ENCODE measurements at places on chromosomes 2 and 18.

- DNase-seq: no peak
These were observed 686.4 kb downstream of the PLCL1 start for GRCh38 chr2:198490748-198491147.

DNA sequence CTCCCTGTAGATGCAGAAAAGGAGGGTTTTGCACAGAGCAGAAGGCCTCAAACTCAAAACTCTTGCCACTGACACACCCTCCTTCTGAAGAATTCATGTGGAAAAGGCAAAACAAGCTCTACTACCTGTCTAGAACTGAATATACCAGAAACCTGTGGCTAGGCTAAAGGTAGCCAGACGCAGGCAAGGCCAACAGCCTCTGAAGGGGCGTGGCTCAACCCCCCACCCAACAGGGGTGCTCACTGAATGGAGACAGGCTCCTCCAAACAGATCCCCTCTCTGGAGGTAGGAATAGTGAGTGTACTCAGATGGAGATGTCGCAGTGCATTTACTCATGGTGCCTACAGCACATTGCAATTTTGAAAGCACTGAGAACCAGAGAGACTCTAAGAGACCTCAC, 3.0 kb upstream of the STK17B start:
- no peak for DNase-seq

- DNase-seq: no peak
These were observed 148.8 kb downstream of the HRH4 start for GRCh38 chr18:24609254-24609653.

DNA sequence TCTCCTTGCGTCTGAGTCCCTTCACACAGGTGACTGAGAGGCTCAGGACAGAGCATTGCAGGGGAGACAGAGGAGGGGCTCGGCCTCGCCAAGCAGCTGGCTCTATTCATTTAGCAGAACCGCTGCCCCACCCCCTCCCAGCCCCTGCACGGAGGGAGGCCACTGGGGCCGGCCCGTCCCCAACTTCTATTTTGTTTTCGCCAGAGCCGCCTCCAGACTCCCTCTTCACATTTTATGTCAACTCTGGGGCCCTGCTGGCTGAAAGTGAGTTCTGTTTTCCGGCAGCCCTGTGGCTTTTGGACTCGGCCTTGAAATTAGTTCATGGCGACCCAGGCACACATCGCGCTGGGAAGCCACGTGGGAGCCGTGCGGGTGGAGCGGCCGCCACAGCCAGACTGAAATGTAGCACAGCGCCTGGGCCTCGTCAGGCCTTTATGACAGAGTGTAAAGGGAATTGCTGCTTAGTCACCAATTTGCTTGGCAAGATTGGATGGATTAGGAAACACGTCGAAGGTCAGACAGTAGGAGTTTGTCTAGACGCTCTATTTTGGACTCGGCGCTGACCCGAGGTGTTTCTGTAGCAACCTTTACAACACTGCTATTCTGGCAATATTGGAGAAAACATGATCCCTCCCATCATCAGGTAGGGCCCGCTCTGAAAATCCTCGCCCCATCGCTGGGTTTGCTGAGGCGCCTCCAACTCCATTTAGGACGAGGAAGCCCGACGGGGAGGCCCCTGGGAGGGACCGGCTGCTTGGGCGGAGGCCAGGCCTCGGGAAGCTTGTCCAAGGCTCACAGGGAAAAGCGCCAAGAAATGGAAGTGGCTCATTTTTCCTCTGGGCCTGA, 90.7 kb upstream of the CTDP1 start:
- DNase-seq: no peak

DNA sequence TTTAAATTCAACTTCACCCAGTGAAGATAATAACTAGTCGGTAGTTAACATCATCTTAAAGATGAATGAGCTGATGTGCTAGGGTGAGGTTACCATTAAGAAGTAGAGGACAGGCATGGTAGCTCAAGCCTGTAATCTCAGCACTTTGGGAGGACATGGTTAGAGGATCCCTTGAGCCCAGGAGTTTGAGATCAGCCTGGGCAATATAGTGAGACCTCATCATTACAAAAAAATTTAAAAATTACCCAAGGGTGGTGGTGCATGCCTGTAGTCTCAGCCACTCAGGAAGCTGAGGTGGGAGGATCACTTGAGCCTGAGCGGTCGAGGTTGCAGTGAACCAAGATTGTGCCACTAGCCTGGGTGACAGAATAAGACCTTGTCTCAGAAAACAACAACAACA, 4.7 kb downstream of the GALNT5 start:
- DNase-seq: no peak

DNA sequence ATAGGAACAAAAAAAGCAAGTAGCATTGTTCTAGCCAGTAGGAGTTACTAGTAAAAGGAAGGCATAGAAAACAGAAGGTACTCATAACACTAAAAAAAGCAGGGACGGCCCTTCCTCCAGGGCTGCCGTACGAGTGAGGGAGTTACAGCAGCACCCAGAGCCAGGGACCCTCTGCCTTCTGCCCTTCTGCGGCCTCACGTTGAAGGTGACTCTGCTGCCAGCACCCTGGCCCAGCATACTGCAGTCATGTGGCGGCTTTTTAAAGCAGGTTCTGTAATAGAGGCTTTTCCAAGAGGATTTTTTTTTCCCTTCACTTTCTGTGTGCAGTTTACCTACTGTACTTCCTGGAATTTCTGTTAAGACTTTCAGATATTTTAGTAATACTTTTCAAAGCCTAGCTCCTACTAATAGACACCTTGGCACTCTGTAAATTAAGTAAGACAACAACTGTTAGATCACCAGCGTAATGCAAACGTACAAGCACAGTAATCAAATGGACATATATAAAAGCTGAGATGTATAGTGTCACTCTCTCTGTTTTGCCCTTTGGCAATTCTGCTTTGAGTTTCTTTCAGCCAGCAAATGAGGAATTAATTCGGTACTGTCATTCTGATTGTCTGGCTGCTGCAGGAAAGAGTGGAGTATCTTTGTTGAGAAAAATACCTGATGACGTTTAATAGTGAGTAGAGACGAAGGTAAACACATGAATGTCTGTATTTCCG, 161.5 kb downstream of the PTGR3 start:
- no peak for DNase-seq

GRCh38 chr18:61699397-61700110, 193.3 kb downstream of the RNF152 start:
- no peak for DNase-seq

DNA sequence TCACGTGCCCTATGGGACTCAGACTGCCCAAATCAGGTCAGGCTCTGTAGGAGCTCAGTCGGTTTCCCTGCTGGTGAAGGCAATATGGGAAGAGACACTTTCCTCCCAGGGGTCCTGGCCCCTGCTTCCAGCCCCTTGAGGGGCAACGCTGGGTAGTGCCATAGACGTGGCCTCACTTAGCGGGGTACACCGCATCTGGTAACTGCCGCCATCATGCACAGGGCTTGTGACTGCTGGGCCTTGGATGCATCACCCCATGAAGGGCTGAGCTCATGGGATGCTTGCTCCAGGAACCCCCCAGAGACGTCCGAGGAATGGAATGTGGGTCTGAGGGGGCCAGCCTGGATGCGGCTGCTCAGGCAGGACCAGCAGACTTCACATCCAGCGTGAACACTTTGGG, 127.3 kb upstream of the HDAC4 start:
- no peak for DNase-seq

GRCh38 chr2:8337321-8337720, 344.5 kb upstream of the ID2 start:
- DNase-seq: no peak

DNA sequence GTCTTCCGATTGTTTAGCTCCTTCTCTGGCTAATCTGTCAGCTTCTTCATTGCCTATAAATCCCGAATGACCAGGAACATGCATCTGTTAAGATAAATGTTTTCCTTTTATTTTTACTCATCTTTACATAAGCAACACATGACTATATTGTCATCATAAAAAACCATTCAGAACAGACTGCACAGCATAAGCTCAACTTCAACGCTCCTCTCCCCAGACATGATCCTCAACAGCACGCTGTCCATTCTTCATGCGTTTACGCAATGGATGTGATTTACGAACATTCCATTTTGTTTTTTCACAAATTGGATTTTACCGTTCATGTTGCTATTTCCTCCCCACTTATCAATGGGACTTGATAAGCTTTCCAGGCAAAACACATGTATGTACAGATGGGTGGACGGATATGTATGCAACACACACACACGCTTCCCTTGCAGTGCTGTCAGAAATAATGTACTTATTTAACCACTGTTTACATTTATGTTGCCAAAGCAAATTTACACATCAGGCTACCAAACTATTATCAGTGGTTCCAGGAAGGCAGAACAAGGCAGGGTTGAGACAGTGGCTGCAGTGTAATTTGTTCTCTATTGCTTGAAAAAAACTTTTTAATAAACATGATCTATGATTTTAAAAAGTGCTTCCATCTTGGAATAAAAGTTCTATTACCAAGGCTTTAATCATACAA, 12.2 kb downstream of the RNASEH1 start:
- no peak for DNase-seq

- DNase-seq: no peak
These were observed 6.0 kb downstream of the SPEG start for GRCh38 chr2:219440388-219441256.

GRCh38 chr2:239304533-239305221, 96.1 kb downstream of the HDAC4 start:
- DNase-seq: no peak

DNA sequence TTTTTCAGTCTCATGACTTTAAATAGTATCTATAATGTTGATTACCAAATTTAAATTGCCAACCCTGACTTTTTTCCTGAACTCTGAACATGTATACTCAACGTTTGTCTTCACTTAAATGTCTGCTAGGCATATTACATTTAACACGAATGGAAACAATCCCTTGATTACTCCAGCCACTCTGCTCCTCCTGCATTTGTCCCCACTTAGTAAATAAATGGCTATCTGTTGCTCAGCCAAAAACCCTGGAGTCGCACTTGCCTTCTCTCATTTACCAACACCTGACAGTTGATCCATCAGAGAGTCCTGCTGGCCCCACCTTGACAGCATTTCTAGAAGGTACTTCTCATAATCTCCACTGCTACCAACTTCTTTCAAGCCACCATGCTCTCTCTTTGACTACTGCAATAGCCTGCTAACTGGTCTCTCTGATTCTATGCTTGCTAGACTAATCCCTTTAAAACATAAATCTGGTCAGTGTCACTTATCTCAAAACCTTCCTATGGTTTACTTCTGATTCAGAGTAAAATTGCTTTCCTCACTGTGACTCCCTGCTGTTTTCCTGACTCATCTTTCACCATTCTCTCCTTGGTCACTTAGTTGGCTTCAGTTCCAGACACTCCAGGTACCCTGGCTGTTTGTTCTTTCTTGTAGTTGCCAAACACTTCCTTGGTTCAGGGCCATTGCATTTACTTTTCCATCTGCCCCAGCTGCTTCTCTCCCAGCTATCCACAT, 31.9 kb downstream of the SPAG16 start:
- DNase-seq: no peak

GRCh38 chr2:30446602-30447148, 371 bp upstream of the LCLAT1 start:
- DNase-seq: no peak

- no peak for DNase-seq
These were observed 21.7 kb downstream of the CD302 start for GRCh38 chr2:159776321-159776720.

DNA sequence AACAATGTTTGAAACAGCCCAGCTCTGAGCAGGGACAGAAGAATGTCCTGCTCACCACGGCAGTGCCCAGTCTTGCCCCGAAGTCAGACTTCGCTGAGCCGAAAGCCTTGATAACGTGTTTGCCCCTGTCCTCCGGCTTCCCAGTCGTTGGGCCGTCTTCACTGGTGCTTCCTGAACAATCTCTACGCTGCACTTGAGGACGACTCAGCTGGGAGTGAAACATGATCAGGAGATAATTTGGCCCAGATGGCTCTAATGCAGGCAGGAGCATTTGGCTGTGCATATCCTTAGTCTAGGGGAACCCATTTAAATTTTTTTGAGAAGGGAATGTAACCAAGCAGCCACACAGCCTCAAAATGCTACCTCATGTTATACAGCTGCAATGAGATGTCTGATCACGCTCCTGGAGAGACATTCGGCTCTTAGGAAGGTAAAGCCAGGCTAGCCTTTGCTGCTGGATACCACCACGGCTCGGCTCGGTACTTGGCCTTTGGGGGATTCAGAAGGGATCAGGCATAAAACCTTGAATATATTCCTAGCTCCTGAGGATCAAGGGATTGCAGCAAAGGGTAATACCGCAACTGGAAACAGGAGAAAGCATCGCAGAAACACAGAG, 43.6 kb downstream of the FECH start:
- DNase-seq: no peak

DNA sequence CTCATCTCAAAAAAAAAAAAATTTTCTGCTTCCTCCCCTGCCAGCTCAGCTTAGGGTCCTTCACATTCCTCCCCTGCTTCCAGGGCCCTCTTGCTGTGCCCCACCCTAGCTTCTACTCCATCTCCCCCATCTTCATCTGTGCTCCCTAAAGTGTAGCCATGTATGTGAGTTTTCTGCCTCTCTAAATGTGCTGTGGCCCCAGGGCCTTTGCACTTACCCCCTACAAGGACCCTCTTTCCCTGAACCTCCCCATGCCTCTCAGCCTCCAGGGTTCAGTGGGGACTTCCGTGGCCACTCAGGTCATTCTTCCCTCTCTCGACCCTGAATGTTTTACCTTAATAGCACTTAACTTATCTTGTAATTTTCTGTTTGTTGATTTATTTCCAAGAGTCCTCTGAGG, 6.2 kb upstream of the ARHGEF4 start:
- DNase-seq: no peak

GRCh38 chr2:200509612-200510433, at the start of gene KCTD18:
TSS of gene KCTD18 (minus strand) at chr2:200510068. CDS start at chr2:200507016, 3,052 bp downstream.
- DNase-seq: peak; percentile 88

GRCh38 chr2:19176977-19177376, 181.4 kb downstream of the OSR1 start:
- no peak for DNase-seq
